ENCODE measurements at places on chromosomes 6 and 20.
A peak's percentile ranks its signal among the peaks of the same experiment; 100 is the strongest.

DNA sequence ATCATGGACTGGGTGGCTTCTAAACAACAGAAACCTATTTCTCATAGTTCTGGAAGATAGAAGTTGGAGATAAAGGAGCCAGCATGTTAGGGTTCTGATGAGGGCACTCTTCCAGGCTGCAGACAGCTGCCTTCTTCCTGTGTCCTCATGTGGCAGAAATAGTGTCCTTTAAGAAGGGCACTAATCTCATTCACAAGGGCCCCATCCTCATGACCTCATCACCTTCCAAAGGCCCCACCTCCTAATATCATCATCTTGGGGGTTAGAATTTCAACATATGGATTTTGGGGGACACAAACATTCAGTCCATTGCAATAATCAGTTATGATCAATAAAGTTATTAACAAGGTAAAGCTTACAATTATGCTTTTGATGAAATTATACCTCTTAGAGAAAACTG, 130.8 kb upstream of the SLC22A23 start:
- DNase-seq, result no peak

DNA sequence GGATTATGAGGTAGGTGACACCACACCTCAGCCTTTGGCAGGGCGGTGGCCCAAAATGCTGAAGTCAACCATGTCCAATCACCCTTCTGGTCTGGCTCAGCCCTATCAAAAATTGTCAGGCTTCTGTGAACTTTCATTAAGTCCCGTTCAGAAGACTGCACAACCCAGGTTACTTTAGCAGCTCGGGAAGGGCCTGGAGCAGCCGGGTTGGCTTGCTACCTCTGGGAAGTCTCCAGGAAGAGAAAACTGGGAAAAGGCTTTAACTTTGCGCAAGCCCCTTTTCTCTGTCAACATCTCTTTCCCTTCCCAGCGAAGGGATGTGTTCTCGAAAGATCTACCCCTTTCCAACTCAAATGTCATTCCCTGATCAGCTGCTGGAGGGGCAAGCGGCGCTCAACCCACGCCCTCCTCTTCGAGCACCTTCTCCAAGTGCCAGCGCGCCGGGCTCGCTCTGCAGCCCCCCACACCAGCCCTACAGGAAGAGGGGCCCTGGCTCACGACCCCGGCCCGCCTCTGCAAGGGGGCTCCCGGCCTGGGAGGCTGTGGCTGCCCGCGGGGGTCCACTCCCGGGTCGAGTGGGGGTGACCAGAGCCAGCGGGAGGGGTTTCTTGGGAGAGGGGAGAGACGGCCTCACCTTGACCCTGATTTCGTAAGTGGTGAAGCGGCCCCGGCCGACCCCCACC, 573 bp downstream of the SNX3 start:
- no peak for DNase-seq

DNA sequence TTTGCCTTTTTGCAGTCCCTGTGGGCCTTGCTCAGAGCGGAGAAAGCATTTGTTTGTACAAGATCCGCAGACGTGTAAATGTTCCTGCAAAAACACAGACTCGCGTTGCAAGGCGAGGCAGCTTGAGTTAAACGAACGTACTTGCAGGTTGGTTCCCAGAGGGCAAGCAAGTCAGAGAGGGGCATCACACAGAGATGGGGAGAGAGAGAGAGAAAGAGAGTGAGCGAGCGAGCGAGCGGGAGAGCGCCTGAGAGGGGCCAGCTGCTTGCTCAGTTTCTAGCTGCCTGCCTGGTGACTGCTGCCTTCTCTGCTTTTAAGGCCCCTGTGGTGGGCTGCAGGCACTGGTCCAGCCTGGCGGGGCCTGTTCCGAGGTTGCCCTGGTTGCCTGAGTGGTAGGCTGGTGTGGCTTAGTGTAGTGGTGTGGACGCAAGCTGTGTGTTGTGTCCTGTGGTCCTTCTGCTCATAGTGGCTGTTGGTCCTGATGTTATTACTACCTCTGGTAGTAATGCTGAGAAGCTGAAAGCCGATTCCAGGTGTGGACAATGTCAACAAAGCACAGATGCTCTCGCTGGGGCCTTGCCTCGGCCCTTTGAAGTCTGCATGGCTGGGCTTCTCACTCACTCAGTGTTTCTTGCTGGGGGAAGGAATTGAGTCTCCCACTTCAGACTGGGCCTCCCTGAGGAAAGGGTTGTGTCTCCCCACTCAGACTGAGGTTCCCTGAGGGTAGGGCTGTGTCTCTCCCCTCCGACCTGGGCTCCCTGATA, 12.1 kb downstream of the VEGFA start:
- no peak for DNase-seq

DNA sequence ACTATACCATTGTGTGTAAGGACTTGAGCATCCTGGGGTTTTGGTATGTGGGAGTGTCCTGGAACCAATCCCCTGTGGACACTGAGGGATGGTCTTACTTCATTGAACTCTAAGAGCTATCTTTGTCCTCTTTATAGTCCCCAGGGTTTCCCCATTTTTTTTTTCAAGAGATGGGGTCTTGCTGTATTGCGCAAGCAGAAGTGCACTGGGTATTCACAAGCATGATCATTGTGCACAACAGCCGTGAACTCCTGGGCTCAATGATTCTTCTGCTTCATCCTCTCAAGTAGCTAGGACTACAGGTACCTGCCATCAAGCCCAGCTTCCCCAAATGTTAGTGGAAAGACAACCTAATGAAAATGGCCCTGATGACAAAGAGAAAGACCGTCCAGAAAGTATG, 2.2 kb upstream of the ASCC3 start:
- DNase-seq, result no peak

GRCh38 chr6:28488916-28489365, 26.7 kb downstream of the GPX6 start:
- DNase-seq, result peak; percentile 30

GRCh38 chr20:63268671-63269439, 3.8 kb upstream of the ARFGAP1 start:
- DNase-seq, result no peak

- no peak for DNase-seq
Measured at GRCh38 chr6:146543211-146543939, at the start of gene RAB32. Gene RAB32, plus strand, starts transcription at chr6:146543833. Its CDS starts 39 bp downstream, at chr6:146543872.

DNA sequence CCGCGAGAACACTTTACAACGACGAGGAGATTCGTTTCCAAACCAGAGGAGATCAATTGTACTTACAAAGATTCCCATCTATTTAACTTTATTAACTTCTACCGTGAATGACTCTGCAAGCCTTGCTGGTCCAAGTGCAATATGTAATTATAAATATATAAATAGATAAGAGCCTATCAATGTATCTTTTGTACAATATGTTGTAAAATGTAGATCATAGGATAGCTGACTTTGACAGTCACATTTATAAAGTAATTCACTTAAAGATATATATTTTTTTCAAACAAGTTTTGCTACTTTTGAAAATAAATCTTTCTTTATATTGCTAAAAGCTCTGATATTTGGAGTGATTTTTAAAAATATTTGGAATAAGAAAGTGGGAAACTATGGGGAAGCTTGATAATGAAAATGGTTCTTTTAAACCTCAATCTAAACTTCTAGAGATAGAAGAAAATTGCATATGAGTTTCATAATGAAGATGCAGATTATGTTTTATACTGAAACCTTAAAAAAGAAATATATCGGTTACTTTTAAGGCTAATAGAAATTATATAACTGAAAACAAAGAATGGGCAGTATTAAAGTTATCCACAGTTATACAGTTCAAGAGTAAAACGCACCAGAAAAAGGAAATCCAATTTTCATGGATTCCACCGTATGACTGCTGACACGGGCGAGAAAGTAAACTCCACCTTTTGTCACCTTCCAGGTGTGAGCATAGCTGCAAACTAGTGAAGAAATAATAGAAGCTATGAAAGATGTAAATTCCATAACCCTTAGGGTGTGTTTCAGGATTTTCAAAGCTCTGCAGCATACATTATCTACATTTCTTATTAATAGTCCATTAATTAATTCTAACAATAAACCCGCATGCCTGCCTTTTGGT, 3.3 kb downstream of the TCF21 start:
- no peak for DNase-seq

GRCh38 chr6:95741045-95741444, 163.7 kb downstream of the MANEA start:
- no peak for DNase-seq

GRCh38 chr6:113654396-113654795, 202.7 kb upstream of the MARCKS start:
- DNase-seq, result no peak

- DNase-seq, result no peak
Measured at GRCh38 chr20:20831794-20832193, 119.3 kb upstream of the RALGAPA2 start.
